ENCODE measurements at places on chromosomes 11 and 22. TPM values are rescaled to one million over a fixed set of nuclear protein-coding genes. Genes with fewer than 3 reads are reported as not detected.

Gene NOX4
- not detected for total RNA-seq

Gene TNNT3
- 22.1 TPM for total RNA-seq

- H3K27ac ChIP-seq, result no peak overlapping the region
- no peak for DNase-seq
- H3K4me1 ChIP-seq, result peaks cover 58% of the 10 kb centered on the region
- H3K27me3 ChIP-seq, result peaks cover 15% of the 10 kb centered on the region
Measured at GRCh38 chr11:290621-291231, 1.8 kb downstream of the PGGHG start.

- no peaks in the 10 kb centered on the region for H3K36me3 ChIP-seq
- DNase-seq, result no peak
- H3K4me3 ChIP-seq, result no peak overlapping the region
- H3K27me3 ChIP-seq, result no peaks in the 10 kb centered on the region
- no peaks in the 10 kb centered on the region for H3K4me1 ChIP-seq
- no peak overlapping the region for H3K27ac ChIP-seq
Measured at GRCh38 chr22:30490399-30490798, 15.1 kb downstream of the SEC14L4 start.

GRCh38 chr11:3232956-3233355, 739 bp upstream of the MRGPRE start:
- H3K27me3 ChIP-seq, result peaks cover 31% of the 10 kb centered on the region
- no peak overlapping the region for H3K4me3 ChIP-seq
- H3K36me3 ChIP-seq, result no peaks in the 10 kb centered on the region
- no peaks in the 10 kb centered on the region for H3K4me1 ChIP-seq
- no peak overlapping the region for H3K27ac ChIP-seq
- DNase-seq, result no peak

- DNase-seq, result no peak
- H3K4me3 ChIP-seq, result peak overlapping the region; percentile 71
- H3K27me3 ChIP-seq, result peaks cover 10% of the 10 kb centered on the region
- peaks cover 2% of the 10 kb centered on the region for H3K4me1 ChIP-seq
- no peak overlapping the region for H3K27ac ChIP-seq
- no peaks in the 10 kb centered on the region for H3K36me3 ChIP-seq
Measured at GRCh38 chr11:59172345-59173079, 580 bp downstream of the DTX4 start.

- peak; percentile 81 for DNase-seq
- H3K4me1 ChIP-seq, result peaks cover 16% of the 10 kb centered on the region
- H3K36me3 ChIP-seq, result peaks cover 28% of the 10 kb centered on the region
- no peaks in the 10 kb centered on the region for H3K27me3 ChIP-seq
- peak within 1 kb of the TSS; percentile 61 for H3K27ac ChIP-seq
- peak within 1 kb of the TSS; percentile 74 for H3K4me3 ChIP-seq
Measured at GRCh38 chr22:30289141-30289979, at the start of gene CASTOR1. Gene CASTOR1, minus strand, starts transcription at chr22:30289505. Its CDS starts 8 bp downstream, at chr22:30289497.

- no peak overlapping the region for H3K27ac ChIP-seq
- peaks cover 10% of the 10 kb centered on the region for H3K36me3 ChIP-seq
- no peak for DNase-seq
- no peak overlapping the region for H3K4me3 ChIP-seq
Measured at GRCh38 chr22:19880786-19881569, 26.3 kb upstream of the GNB1L start.

All from T-cell (primary cell).